ENCODE measurements at places on chromosomes 6 and 20.
A peak's percentile ranks its signal among the peaks of the same experiment; 100 is the strongest.

- DNase-seq = no peak
Observed at GRCh38 chr6:31879901-31880300, 1.1 kb upstream of the SLC44A4 start.

DNA sequence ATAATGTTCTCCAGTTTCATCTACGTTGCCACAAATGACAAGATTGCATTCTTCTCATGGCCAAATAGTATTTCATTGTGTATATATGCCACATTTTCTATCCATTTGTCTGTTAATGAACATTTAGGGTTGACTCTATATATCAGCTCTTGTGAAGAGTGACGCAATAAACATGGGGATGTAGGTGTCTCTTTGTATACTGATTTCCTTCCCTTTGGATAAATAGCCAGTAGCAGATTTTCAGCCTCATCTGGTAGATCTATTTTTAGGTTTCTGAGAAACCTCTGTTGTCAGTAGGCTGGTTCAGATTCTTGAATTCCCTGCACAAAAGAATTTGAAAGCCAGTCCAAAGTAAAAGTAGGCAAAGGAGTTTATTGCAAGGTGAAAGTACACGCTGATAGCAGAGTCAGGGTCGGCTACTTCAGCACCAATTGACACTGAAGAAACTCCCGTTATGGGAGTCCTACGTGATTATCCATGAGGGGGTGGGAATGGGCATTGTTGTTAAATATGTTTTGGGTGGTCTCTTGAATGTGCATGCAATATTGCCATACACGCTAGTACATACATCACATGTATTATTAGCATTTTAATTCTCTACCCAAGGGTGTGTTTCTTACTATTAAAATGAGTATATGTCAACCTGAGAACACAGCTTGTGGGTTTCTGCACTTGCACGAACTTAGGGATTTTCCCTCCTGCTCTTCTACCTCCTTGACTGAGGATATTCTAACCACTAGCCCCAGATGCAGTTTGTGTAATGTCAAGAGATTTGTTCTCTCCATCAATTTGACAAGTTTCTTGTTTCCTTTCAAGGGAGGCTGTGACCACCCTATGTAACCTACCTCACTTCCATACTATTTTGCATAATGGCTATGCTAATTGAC is 14.4 kb upstream of the SLC17A2 start:
- DNase-seq = peak; percentile 49

DNA sequence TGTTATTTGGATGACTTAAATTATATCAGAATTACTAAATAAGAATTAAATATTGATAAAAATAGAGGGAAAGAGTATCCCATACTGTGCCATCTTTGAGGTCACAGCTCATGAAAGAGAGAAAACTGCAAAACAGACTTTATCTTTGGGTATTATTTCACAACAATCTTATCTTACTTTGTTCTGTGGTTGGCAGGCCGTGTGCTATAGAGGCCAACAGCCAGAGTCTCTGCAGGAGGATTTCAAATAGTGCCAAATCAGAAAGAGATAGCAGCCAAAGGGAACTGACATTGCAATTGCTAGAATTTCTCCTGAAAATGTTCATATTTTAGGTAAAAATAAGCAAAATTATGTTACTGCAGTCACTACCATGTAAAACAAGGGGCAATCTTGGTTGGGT is 354.2 kb downstream of the GRIK2 start:
- no peak for DNase-seq

- no peak for DNase-seq
Observed at GRCh38 chr6:165618241-165618640, 44.8 kb downstream of the PDE10A start.

- no peak for DNase-seq
Observed at GRCh38 chr6:148175550-148176188, 167.0 kb upstream of the SASH1 start.

- DNase-seq = no peak
Observed at GRCh38 chr6:165497472-165497871, 165.6 kb downstream of the PDE10A start.

GRCh38 chr6:92180090-92180489 is 1239.3 kb downstream of the EPHA7 start:
- no peak for DNase-seq

- DNase-seq = no peak
Observed at GRCh38 chr20:60258255-60258863, 300.1 kb downstream of the CDH26 start.

GRCh38 chr6:167898673-167899311 is 72.1 kb downstream of the AFDN start:
- DNase-seq = no peak

DNA sequence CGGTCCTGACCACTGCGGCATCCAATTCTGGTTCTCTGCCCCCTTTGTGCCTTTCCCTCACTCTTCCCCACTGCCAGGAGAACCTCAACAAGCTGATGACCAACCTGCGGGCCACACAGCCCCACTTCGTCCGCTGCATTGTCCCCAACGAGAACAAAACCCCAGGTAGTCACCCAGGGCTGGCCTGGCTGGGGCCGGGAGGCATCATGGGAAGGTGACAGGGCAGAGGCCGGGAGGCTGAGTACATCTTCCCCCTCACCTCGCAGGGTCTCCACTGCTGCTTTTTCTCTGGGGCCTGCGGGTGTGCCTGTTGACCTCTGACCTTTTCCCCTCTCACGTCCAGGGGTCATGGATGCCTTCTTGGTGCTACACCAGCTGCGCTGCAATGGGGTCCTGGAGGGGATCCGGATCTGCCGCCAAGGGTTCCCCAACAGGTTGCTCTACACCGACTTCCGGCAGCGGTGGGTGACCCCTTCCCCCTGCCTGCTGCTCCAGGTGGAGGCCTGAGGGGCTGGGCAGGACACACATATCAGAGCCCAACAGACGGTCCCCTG is 35.1 kb downstream of the MYH7B start:
- DNase-seq = no peak

- no peak for DNase-seq
Observed at GRCh38 chr6:150220634-150221551, 78.0 kb downstream of the PPP1R14C start.

DNA sequence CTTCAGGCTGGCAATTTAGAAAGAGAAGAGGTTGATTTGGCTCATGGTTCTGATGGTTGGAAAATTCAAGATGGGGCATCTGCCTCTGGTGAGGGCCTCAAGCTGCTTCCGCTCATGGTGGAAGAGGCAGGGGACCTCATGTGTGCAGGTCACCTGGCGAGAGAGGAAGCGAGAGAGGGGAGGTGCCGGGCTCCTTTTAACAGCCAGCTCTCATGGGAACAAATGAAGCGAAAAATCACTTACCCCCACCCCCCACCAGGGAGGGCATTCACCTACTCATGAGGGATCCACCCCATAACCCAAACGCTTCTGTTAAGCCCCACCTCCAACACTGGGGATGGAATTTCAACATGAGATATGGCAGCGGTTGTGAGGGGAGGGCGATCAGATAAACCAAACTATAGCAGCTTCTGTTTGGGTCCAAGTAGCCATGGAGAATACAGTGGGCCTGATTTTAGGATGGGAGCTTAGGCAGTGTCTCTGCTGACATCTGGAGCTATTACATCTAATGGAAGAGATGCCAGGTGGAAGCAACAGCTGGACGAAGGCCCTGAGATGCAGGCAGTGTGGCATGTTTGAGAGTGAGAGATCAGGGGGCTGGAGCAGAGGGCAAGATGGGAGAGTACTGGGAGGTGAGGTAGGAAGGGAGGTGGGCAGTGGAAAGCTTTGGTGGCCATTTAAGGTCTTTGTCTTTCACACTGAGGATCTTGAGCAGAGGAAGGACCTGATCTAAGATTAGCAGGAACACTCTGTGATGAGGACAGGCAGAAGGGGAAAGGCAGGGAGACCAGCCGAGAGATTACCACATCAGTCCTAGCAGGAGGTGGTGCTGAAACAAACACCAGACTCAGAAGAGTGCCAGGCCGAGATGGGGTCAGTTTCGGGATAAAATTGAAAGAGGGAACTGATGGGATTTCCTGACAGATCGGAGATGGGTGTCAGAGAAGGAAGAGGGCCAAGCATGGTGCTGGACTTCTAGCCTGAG is 161.8 kb downstream of the NFATC2 start:
- DNase-seq = no peak

GRCh38 chr6:134373282-134373922 is 55.5 kb upstream of the SGK1 start:
- DNase-seq = peak; percentile 45

DNA sequence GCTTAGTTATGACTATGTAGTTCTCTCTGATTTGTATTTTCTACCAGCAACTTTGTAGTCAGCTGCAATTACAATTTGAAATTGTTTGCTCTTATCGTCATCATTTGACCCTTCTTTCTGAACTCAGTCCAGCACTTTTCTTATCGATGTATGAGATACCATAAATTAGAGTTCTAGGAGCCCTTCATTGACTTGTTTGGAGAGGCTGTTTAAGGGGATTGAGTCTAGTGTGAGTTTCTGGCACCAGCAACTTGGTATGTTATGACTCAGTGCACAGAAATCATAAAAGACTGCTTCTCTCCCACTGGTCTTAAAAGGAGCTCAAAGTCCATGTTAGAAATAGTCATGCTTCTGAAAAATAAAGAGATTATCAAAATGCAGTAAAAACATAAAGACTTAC is 190.3 kb downstream of the TENT5A start:
- no peak for DNase-seq
